ENCODE measurements at places on chromosomes 5 and 9.

- no peaks in the 10 kb centered on the region for H3K36me3 ChIP-seq
- no peak overlapping the region for H3K4me3 ChIP-seq
- H3K27me3 ChIP-seq, result peaks cover 8% of the 10 kb centered on the region
- no peak overlapping the region for H3K27ac ChIP-seq
Observed at GRCh38 chr5:41683181-41683580, 172.8 kb upstream of the PLCXD3 start.

GRCh38 chr9:109098171-109098959, 21.4 kb downstream of the TMEM245 start:
- no peak for DNase-seq
- H3K4me3 ChIP-seq, result no peak overlapping the region
- peaks cover 14% of the 10 kb centered on the region for H3K36me3 ChIP-seq
- peak overlapping the region; percentile 93 for H3K27ac ChIP-seq
- H3K4me1 ChIP-seq, result peaks cover 73% of the 10 kb centered on the region

- H3K27me3 ChIP-seq, result peaks cover 1% of the 10 kb centered on the region
- no peak overlapping the region for H3K27ac ChIP-seq
- peaks cover 6% of the 10 kb centered on the region for H3K36me3 ChIP-seq
- no peak overlapping the region for H3K4me3 ChIP-seq
Observed at GRCh38 chr5:123107343-123108244, 18.6 kb downstream of the PRDM6 start.

DNA sequence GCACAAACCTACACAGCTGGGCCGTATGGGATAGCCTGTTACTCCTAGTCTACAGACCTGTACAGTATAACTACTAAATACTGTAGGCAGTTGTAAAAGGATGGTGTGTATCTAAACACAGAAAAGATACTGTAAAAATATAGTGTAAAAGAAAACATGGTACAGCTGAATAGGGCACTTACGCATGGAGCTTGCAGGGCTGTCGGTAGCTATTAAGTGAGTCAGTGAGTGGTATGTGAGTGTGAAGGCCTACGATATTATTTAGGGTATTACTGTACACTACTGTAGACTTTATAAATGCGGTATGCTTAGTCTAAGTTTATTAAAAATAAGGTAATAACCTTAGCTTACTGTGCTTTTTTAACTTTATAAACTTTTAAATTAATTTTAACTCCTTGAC, 1.2 kb downstream of the ZCCHC9 start:
- peaks cover 6% of the 10 kb centered on the region for H3K36me3 ChIP-seq
- H3K27ac ChIP-seq, result peak overlapping the region; percentile 98
- no peak for DNase-seq
- peak overlapping the region; percentile 94 for H3K4me3 ChIP-seq

GRCh38 chr5:130324953-130325671, 420.8 kb downstream of the CHSY3 start:
- H3K4me3 ChIP-seq, result no peak overlapping the region
- no peaks in the 10 kb centered on the region for H3K4me1 ChIP-seq
- no peaks in the 10 kb centered on the region for H3K27me3 ChIP-seq
- no peak for DNase-seq
- H3K27ac ChIP-seq, result no peak overlapping the region
- H3K36me3 ChIP-seq, result no peaks in the 10 kb centered on the region

- no peaks in the 10 kb centered on the region for H3K36me3 ChIP-seq
- peak overlapping the region; percentile 81 for H3K27ac ChIP-seq
- peaks cover 28% of the 10 kb centered on the region for H3K4me1 ChIP-seq
- H3K27me3 ChIP-seq, result peaks cover 70% of the 10 kb centered on the region
Observed at GRCh38 chr5:1004461-1005248, 3.9 kb upstream of the NKD2 start.

DNA sequence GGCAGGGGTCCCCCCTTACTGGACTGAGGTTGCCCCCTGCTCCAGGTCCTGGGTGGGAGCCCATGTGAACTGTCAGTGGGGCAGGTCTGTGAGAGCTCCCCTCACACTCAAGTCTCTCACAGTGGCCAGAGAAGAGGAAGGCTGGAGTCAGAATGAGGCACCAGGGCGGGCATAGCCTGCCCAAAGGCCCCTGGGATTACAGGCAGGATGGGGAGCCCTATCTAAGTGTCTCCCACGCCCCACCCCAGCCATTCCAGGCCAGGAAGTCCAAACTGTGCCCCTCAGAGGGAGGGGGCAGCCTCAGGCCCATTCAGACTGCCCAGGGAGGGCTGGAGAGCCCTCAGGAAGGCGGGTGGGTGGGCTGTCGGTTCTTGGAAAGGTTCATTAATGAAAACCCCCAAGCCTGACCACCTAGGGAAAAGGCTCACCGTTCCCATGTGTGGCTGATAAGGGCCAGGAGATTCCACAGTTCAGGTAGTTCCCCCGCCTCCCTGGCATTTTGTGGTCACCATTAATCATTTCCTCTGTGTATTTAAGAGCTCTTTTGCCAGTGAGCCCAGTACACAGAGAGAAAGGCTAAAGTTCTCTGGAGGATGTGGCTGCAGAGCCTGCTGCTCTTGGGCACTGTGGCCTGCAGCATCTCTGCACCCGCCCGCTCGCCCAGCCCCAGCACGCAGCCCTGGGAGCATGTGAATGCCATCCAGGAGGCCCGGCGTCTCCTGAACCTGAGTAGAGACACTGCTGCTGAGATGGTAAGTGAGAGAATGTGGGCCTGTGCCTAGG, at the start of gene CSF2:
Gene CSF2, plus strand, starts transcription at position 559 of the 783 bp plus-strand sequence. Its CDS starts 35 bp downstream, at position 594.
- H3K4me1 ChIP-seq, result no peaks in the 10 kb centered on the region
- DNase-seq, result no peak
- no peaks in the 10 kb centered on the region for H3K27me3 ChIP-seq
- H3K27ac ChIP-seq, result no peak within 1 kb of the TSS
- no peak within 1 kb of the TSS for H3K4me3 ChIP-seq
- no peaks in the 10 kb centered on the region for H3K36me3 ChIP-seq

- peaks cover 7% of the 10 kb centered on the region for H3K36me3 ChIP-seq
- H3K27me3 ChIP-seq, result peaks cover 8% of the 10 kb centered on the region
- H3K27ac ChIP-seq, result peak overlapping the region; percentile 96
- peaks cover 12% of the 10 kb centered on the region for H3K4me1 ChIP-seq
- H3K4me3 ChIP-seq, result peak overlapping the region; percentile 57
Observed at GRCh38 chr9:121597698-121598166, 53.7 kb upstream of the DAB2IP start.

GRCh38 chr5:179287071-179287470, 58.2 kb downstream of the ADAMTS2 start:
- no peaks in the 10 kb centered on the region for H3K27me3 ChIP-seq
- no peak overlapping the region for H3K27ac ChIP-seq
- peaks cover 12% of the 10 kb centered on the region for H3K4me1 ChIP-seq
- H3K36me3 ChIP-seq, result no peaks in the 10 kb centered on the region
- H3K4me3 ChIP-seq, result no peak overlapping the region

GRCh38 chr5:85375525-85375924, 990.8 kb upstream of the EDIL3 start:
- H3K27ac ChIP-seq, result no peak overlapping the region
- no peak for DNase-seq
- no peak overlapping the region for H3K4me3 ChIP-seq
- no peaks in the 10 kb centered on the region for H3K4me1 ChIP-seq
- H3K36me3 ChIP-seq, result no peaks in the 10 kb centered on the region

- H3K27me3 ChIP-seq, result peaks cover 5% of the 10 kb centered on the region
- H3K4me3 ChIP-seq, result no peak overlapping the region
- H3K27ac ChIP-seq, result no peak overlapping the region
- H3K4me1 ChIP-seq, result peaks cover 7% of the 10 kb centered on the region
Observed at GRCh38 chr9:89986190-89986589, 381.4 kb downstream of the GADD45G start.

DNA sequence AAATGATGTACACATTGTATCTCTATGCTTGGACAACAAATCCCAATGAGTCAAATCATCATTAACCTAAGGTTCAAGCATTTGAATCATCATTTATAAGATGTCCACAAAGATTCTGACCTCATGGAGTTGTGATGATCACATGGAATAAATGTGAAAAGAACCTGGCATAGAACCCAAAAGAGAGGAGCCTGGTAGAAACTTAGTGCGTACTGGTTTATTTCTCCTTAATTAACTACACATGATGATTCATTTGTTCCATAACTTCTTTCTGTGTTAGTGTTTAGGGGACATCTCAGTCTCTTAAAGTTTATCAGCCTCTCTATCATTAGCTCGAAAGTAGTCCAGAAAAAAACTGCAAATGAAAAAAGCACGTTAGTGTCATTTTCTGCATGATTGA, 411.6 kb downstream of the BRINP1 start:
- H3K4me3 ChIP-seq, result no peak overlapping the region
- no peaks in the 10 kb centered on the region for H3K4me1 ChIP-seq
- no peak overlapping the region for H3K27ac ChIP-seq
- H3K27me3 ChIP-seq, result no peaks in the 10 kb centered on the region

DNA sequence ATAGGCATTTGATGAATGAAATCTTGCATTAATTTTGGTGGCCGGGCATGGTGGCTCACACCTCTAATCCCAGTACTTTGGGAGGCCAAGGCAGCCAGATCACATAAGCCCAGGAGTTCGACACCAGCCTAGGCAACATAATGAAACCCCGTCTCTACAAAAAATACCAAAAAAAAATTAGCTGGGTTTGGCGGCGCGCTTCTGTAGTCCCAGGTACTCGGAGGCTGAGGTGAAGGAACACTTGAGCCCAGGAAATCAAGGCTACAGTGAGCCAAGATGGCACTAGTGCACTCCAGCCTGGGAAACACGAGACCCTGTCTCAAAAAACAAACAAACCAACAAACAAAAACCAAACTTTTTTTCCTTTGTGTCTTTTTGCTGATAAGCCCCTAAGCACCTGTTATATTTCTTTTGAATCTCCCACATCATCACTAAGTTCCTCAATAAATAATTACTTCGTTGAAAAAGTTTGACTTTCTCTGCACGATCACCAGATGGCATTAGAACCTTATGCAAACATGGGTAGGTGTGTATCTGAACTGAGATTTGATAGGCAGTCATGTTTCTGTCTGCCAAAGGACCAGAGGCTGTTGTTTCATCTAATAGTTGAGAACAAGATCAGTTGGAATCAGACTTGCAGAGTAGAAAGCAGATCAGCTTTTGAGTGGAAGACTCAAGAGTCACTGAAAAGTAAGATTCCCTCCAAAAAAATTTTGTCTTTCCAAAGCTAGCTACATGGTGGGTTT, 5.5 kb upstream of the MATR3 start:
- no peak for DNase-seq
- peaks cover 21% of the 10 kb centered on the region for H3K36me3 ChIP-seq
- H3K27me3 ChIP-seq, result no peaks in the 10 kb centered on the region
- no peaks in the 10 kb centered on the region for H3K4me1 ChIP-seq
- no peak overlapping the region for H3K4me3 ChIP-seq

DNA sequence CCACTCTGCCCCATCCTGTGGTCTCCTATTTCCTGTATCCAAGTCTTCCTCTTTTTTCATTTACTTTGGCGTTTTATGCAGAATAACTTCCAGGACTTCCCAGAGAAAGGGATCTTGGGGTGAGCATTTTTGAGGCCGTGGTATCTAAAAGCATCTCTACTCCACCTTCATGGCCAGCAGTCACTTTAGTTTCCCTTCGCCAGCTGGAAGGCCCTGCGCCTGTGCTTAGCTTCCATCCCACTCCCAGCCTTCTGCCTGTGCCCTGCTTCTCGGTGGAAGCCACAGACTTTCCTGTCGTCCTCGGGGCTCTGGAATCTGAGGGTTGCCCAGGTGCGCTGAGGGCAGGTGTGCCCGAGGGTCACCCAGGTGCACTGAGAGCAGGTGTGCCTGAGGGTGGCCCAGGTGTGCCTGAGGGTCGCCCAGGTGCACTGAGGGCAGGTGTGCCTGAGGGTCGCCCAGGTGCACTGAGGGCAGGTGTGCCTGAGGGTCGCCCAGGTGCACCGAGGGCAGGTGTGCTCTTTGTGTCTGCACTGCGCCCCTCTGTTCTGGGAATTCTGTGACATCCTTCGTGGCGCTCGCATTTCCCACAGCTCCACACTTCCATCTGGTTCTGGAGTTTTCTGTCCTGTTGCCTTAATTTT, 32.4 kb upstream of the LRRC14B start:
- H3K4me1 ChIP-seq, result peaks cover 1% of the 10 kb centered on the region
- DNase-seq, result no peak
- peaks cover 36% of the 10 kb centered on the region for H3K36me3 ChIP-seq
- H3K27ac ChIP-seq, result no peak overlapping the region
- H3K27me3 ChIP-seq, result no peaks in the 10 kb centered on the region
- H3K4me3 ChIP-seq, result no peak overlapping the region

GRCh38 chr5:10555277-10555684, 8.6 kb upstream of the ANKRD33B start:
- no peaks in the 10 kb centered on the region for H3K36me3 ChIP-seq
- DNase-seq, result no peak
- H3K27me3 ChIP-seq, result peaks cover 3% of the 10 kb centered on the region
- H3K27ac ChIP-seq, result peak overlapping the region; percentile 14
- H3K4me3 ChIP-seq, result no peak overlapping the region
- H3K4me1 ChIP-seq, result peaks cover 49% of the 10 kb centered on the region

- H3K36me3 ChIP-seq, result peaks cover 14% of the 10 kb centered on the region
- no peak for DNase-seq
- H3K27me3 ChIP-seq, result no peaks in the 10 kb centered on the region
- H3K27ac ChIP-seq, result no peak overlapping the region
Observed at GRCh38 chr5:9148242-9148641, 397.6 kb downstream of the SEMA5A start.

- H3K4me1 ChIP-seq, result peaks cover 57% of the 10 kb centered on the region
- no peaks in the 10 kb centered on the region for H3K36me3 ChIP-seq
- peak overlapping the region; percentile 64 for H3K27ac ChIP-seq
- no peak for DNase-seq
- no peaks in the 10 kb centered on the region for H3K27me3 ChIP-seq
Observed at GRCh38 chr9:94882966-94883641, 156.6 kb downstream of the AOPEP start.

GRCh38 chr5:54098267-54098666, 212.1 kb downstream of the ARL15 start:
- no peak overlapping the region for H3K4me3 ChIP-seq
- no peak for DNase-seq
- no peaks in the 10 kb centered on the region for H3K36me3 ChIP-seq
- no peak overlapping the region for H3K27ac ChIP-seq
- H3K4me1 ChIP-seq, result peaks cover 9% of the 10 kb centered on the region
- H3K27me3 ChIP-seq, result no peaks in the 10 kb centered on the region

GRCh38 chr9:121707477-121708424, 56.3 kb downstream of the DAB2IP start:
- no peak overlapping the region for H3K4me3 ChIP-seq
- no peak for DNase-seq
- H3K36me3 ChIP-seq, result no peaks in the 10 kb centered on the region
- H3K4me1 ChIP-seq, result peaks cover 21% of the 10 kb centered on the region
- H3K27me3 ChIP-seq, result no peaks in the 10 kb centered on the region
- no peak overlapping the region for H3K27ac ChIP-seq

DNA sequence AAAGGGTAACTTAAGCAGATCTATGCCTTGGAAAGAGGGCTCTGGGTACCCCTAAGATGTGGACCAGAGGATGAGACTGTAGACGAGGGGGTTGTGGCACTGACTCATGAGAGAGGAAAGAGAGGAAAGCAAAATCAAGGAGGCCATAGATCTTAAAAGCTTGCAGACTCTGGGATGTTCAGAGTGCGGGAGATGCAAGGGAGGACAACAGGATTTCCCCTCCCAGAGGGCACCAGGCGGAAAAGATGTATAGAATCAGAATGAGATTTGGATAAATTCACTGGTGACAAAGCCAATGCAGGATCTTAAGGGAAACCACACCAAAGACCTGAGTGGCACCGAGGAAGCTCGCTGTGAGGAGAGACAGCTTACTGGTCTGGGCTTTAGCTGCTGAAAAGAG, 27.1 kb downstream of the HRH2 start:
- H3K36me3 ChIP-seq, result no peaks in the 10 kb centered on the region
- no peak overlapping the region for H3K4me3 ChIP-seq
- H3K27me3 ChIP-seq, result peaks cover 29% of the 10 kb centered on the region
- no peak overlapping the region for H3K27ac ChIP-seq

All from mesothelial cell of epicardium (in vitro differentiated cells).